ENCODE measurements at places on chromosomes 5 and 9.

GRCh38 chr5:172846677-172847076 is 12.6 kb downstream of the ERGIC1 start:
- DNase-seq = no peak

- DNase-seq = no peak
Measured at GRCh38 chr9:107755246-107755645, 265.7 kb upstream of the KLF4 start.

GRCh38 chr5:56535347-56535746 is 280.0 kb upstream of the MAP3K1 start:
- DNase-seq = no peak

DNA sequence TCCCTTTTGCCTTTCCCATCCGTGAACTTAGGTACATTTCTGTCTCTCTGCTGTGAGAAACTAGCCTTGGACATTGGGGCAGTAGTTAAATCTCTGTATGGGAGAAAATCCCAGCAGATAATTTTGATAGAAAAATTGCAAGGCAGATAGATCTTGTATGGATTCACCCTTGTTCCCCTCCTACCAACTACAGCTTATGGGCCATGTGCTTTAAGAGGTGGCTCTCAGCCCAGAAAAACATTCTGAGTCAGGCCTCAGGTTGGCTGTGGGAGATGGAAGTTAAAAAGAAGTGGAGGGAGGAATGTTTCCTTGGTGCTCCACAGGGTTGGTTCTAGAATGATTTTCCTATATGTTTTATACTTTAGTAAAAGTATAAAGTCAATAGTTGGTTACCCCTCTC is 1.4 kb upstream of the KDM3B start:
- no peak for DNase-seq

- DNase-seq = no peak
Measured at GRCh38 chr5:82662340-82662739, 384.2 kb upstream of the RPS23 start.

DNA sequence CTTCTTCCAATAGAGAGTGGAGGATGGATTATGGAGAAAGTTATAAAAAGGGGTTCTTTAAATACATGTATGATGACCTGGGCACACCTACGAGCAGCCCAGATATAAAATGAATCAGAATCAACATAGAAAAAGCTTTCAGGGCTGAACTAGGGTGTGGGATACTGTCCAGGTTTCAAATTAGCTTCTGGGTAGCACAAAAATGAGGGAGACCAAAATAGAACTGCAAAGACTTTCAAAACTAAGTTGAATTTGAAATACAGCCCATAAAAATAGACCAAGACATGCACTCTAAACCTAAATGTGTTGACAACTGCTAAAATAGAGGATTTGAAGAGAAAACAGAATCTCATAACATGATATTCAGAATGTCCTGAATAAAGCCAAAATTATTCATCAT is 17.0 kb downstream of the ZNF484 start:
- no peak for DNase-seq

- DNase-seq = no peak
Measured at GRCh38 chr5:142934051-142934762, 164.0 kb downstream of the ARHGAP26 start.

DNA sequence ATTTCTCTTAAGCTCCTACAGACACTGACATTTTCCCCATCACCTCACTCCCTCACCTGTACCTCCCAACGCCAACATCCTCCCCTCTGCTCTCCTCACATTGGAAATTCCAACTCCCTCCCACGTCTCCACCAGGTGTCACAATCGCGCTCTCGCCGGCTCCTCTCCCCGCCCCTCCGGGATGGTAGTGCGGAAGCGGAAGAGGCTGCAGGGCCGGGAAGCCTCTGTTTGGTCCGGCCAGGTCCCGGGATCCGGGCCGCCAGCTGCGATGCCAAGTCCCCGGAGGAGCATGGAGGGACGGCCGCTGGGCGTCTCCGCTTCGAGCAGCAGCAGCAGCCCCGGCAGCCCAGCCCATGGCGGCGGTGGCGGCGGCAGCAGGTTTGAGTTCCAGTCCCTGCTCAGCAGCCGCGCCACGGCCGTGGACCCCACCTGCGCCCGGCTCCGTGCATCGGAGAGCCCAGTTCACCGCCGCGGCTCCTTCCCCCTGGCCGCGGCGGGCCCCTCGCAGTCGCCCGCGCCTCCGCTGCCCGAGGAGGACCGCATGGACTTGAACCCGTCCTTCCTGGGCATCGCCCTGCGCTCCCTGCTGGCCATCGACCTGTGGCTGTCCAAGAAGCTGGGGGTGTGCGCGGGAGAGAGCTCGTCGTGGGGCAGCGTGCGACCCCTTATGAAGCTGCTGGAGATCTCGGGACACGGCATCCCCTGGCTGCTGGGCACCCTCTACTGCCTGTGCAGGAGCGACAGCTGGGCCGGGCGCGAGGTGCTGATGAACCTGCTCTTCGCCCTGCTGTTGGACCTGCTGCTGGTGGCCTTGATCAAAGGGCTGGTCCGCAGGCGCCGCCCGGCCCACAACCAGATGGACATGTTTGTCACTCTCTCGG is at the start of gene PLPP6:
Gene PLPP6 (plus strand): TSS at position 187 of the 881 bp plus-strand sequence. CDS start 82 bp downstream, at position 269.
- peak; percentile 80 for DNase-seq

DNA sequence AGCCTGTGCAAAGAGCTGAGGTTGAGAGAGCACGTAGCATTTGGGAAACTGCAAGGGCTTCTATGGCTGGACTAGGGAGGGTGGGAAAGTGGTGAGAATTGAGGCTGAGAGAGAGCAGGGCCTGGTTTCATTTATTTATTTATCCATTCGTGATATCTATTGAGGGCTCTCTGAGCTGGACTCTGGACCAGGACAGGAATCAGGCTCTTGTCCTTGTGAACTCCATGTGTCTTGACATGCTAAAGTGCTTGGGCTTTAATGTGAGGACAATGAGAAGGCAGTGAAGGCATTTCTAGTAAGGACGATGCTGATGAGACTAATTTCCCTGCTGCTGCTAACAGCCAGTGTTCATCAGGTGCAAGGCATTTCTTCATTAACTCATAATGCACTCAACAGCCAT is 95.9 kb upstream of the KLF4 start:
- DNase-seq = no peak

GRCh38 chr9:113649855-113650206 is 186.3 kb downstream of the RGS3 start:
- no peak for DNase-seq

DNA sequence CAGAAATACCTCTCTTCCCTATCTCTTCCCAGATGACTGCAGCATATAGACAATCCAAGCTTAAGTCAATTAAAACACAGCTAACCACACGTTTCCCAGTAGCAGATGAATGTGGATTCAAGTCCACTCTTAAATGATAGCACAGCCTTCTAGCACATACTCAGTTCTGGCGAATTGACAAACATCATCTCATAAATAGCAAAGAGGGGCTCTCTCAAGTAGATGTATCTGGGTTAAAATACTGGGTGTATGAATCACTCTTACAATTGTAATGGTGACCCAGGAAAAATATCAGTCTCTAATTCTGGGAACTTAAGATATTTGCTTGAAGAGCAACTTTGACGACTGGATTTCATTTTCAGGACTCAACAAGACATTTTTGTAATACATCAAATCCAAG is 67.0 kb upstream of the HAPLN1 start:
- DNase-seq = no peak

- DNase-seq = no peak
Measured at GRCh38 chr9:8732367-8733075, 932.9 kb upstream of the DMAC1 start.

GRCh38 chr9:119533504-119533903 is 164.3 kb upstream of the BRINP1 start:
- DNase-seq = peak; percentile 50

- DNase-seq = no peak
Measured at GRCh38 chr9:42396318-42396717, 212.9 kb downstream of the SPATA31A6 start.

- DNase-seq = no peak
Measured at GRCh38 chr9:6441269-6441668, 28.3 kb downstream of the UHRF2 start.

- DNase-seq = no peak
Measured at GRCh38 chr9:79600466-79600865, 28.7 kb downstream of the TLE4 start.

- no peak for DNase-seq
Measured at GRCh38 chr9:120423812-120424211, 156.2 kb downstream of the CDK5RAP2 start.

GRCh38 chr5:27906481-27906880 is 868.1 kb upstream of the CDH9 start:
- DNase-seq = no peak

All from nephron progenitor cell (in vitro differentiated cells).